ENCODE measurements at places on chromosomes 6 and 20.

- peak; percentile 35 for DNase-seq
These were observed 55.7 kb downstream of the LYRM4 start for GRCh38 chr6:5205035-5205507.

GRCh38 chr6:93964321-93964720, 545.0 kb upstream of the EPHA7 start:
- no peak for DNase-seq

DNA sequence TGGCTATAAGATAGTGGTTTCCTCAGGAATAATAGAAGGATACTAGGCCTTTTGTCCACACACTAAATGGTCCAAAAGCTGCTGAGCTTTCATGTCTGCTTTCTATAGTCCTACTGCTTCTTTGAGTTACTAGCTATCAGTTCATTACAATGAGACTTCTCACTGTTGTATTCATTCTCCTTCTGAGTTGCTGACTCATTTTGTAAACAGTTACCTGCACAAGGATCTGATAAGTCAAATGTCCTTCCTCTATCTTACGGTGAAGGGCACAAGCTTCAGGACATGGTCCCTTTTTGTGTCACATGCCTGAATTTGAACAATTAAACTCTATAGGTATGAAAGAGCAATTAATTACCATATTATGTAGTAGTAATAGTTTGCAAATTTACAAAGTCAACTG, 90.5 kb downstream of the MAN1A1 start:
- no peak for DNase-seq

DNA sequence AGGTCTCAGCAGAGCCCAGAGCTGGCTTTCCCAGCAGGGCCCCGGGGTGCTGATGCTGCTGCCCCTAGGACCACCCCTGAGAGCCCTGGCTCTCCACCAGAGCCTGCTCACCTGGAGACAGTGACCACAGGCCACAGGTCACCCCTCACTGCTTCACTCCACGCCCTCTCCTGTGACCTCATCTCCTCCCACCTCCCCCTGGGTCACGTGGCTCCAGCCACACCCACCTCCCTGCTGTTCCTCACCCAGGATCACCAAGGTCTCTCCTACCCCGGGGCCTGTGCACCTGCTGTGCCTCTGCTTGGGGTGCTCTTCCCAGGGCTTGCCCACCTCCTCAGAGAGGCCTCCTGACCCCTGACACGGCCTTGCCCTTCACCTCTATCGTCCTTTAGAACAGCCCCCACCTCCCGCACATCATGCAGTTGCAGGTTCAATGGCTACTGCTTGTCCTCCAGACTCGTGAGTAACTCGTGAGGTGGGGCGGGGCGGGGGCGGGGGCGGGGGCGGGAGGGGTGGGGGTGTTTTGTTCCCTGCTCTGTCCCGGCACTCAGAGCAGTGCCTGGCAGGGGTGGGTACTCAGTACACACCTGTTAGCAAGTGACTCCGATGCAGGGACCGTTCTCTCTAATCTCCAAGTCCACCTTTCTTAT, 468.0 kb downstream of the PREX1 start:
- DNase-seq, result no peak

- DNase-seq, result no peak
These were observed 168.2 kb upstream of the SSTR4 start for GRCh38 chr20:22866812-22867341.

DNA sequence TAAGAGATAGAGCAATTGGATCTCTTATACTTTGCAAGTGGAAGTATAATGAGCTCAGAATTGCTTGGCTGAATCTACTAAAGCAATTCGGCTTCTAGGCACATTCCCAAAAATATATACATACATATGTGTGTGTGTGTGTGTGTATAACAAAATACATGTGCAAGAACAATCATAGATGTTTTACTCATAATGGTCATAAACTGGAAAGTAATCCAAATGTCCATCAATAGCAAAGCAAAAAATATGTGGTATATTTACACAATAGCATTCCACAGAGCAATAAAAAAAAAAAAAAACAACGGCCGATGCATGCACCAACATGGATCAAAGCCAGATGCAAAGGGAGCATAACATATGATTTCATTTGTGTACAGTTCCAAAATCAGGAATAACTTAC, 707.9 kb downstream of the RFPL4B start:
- DNase-seq, result no peak

GRCh38 chr6:170209354-170210025, 81.4 kb downstream of the DLL1 start:
- no peak for DNase-seq

DNA sequence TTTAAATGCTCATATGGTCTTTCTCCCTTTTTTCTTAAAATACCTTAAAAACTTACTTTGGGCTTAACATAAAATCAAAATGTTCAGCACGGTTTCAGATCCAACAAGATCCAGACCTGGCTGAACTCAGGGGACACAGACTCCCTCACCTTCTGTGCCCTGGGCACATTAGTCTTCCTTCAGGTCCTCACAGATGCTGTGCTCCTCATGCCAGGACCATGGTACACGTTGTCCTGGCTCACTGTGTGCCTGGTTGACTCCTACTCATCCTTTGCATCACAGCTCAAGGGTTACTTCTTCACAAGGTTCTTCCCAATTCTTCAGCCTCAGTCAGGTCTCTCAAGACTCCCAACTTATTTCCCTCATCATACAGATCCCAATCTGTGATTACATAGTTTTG, 73.6 kb upstream of the TCF21 start:
- DNase-seq, result no peak

DNA sequence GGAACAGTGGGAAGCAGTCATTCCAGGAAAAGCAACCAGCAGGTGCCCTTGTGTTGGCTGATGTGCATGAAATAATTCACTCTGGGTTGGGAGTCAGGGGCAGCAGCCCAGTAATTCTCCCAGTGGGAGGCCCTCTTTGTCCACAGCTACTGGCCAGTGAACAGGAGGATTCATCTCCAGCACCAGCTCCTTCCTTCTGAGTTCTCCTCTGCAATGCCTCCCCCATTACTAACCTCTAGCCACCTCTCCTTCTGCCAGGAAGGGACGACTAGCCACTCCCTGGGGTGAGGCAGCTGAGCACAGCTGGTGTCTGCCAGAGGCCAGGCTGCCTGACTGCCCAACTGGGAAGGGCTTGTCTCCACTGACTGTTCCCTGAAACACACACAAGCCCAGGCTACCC, 12.5 kb upstream of the R3HDML start:
- DNase-seq, result no peak

DNA sequence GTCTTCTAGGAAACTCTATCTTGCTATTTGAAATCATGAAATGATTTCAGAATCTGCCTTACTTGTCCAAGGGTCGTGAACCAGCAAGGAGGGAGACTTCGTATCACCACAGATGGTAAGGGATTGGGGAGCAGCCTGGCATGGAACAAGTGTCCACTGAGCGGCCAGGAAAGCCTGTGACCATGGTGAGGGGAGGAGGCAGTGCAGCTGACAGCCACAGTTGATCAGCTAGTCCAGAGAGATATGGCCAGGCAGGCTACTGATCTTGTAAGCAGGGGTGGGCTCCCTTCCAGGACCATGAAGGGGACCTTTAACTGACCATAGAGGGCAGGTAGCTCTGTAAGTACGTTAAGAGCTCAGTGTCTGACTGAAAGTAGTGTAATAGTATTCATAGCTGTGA, 96.8 kb upstream of the TENT5A start:
- no peak for DNase-seq

GRCh38 chr6:14524319-14524718, 406.7 kb downstream of the CD83 start:
- DNase-seq, result no peak

GRCh38 chr20:61527626-61528025, 275.6 kb downstream of the CDH4 start:
- no peak for DNase-seq

DNA sequence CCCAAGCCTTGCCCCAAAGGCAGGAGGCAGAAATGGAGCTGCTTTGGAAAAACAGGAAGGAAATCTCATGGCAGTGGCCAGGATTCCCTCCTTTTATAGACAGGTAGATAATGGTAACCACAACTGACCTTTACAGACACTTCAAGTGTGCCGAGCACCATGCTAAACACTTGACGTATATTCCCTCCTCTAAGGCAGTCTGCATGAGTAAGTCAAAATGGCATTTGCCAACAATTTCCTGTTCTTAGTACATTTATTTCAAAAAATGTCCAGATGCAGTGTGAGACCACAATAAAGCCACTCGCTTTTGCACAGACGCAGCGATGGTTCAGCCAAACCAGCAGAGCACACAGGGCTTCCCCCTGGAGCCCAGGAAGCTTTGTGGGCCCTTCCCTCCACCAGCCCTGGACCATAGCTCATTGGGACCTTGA, 16.5 kb upstream of the GPR6 start:
- no peak for DNase-seq

GRCh38 chr20:43571310-43571709, 12.5 kb downstream of the SGK2 start:
- DNase-seq, result no peak

DNA sequence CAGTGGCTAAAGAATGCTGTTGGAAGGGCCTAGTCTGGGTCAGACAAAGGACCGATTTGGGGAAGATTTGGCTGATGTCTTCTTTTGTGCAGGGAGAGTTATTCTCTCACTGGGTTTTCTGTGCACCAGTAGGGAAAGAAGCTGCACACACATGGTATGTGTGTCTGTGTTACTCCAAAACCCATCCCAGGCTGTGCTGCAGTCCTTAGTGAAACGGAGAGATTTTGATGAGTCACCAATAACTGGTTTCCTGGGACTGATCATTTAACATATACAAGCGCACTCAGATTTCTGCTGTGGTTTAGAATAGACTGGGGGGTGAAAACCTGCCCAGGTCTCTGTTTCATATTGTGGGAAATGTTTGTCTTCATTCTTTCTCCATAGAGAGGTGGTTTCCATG, 1049.8 kb downstream of the KIF16B start:
- DNase-seq, result no peak

DNA sequence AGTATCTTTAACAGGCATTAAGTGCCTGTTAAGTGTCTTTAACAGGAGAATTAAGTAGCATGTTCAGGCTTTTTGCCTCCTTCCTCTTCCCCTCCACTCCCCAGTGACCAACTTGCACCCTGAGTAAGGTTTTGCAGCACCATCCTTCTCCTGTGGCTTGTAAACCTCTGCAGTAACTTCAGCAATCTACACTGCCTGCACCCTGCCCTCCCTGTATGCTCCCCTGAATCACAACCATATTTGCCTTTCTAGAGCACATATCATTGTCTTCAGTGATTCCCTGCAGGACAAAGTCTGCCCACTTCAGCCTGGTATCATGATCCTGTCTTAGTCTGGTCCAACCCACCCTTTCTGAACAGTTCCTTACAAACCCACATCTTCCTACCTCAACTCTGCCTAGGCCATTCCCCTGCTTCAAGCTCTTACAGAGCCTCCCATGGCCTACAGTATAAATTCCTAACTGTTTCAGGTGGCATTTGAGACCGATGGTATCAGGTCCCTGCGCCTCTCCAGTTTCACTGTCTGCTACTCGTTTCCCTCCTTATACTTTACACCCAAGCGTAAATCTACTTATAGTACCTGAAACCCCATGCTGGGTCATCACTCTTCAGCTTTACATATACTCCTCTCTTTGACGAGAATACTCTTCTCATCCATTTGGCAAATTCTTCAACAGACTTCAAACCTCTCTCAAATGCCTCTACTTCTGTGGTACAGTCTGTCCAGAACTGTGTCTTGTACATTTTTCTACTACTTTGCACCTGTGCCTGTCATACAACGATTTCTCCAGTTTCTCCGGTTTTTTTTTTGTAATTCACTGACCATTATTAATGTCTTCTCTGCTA, 69.8 kb downstream of the ZHX3 start:
- peak; percentile 25 for DNase-seq

DNA sequence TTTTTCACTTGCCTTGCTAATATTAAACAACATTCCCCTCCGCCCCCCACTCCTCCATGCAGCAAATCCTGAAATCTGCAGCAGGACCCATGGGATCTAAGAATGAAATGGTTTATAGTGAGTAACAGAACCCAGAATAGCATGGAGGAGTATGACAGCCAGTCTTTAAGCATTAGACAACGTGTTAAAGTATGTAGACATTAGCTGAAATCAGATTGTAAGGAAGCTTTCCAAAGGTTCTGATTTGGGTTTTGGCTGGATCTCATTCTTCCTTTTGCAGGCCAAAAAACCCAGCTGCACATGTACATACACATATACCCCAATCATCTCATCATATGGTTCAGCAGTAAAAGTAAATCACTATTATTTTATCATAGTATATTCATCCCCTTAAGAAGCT, 126.5 kb downstream of the GJA10 start:
- no peak for DNase-seq

- no peak for DNase-seq
These were observed 79.5 kb upstream of the MARCKS start for GRCh38 chr6:113777601-113778000.

DNA sequence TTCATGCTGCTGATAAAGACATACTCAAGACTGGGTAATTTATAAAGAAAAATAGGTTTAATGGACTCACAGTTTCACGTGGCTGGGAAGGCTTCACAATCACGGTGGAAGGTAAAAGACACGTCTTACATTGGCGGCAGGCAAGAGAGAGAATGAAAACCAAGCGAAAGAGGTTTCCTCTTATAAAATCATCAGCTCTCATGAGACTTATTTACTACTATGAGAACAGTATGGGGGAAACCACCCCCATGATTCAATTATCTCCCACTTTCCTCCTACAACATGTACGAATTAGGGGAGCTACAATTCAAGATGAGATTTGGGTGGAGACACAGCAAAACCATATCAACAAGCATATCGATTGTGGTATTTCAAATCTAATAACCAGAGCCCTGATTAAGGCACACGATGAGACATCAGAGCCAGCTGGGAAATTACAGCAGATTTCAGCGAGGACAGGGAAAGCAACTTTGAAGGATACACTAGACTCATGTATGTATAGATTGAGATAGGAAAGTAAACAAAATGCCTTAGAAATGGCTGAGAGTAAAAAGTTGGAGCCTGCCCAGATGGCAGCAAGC, 129.8 kb upstream of the GJE1 start:
- no peak for DNase-seq

GRCh38 chr20:25484911-25485511, 77.5 kb downstream of the GINS1 start:
- DNase-seq, result no peak
